ENCODE measurements at places on chromosomes 11 and 22.

GRCh38 chr11:34630544-34630943 is 9.7 kb downstream of the EHF start:
- DNase-seq, result no peak

- DNase-seq, result no peak
Measured at GRCh38 chr11:89321401-89321800, 143.7 kb downstream of the TYR start.

GRCh38 chr11:114447892-114448291 is 8.6 kb downstream of the REXO2 start:
- peak; percentile 40 for DNase-seq

DNA sequence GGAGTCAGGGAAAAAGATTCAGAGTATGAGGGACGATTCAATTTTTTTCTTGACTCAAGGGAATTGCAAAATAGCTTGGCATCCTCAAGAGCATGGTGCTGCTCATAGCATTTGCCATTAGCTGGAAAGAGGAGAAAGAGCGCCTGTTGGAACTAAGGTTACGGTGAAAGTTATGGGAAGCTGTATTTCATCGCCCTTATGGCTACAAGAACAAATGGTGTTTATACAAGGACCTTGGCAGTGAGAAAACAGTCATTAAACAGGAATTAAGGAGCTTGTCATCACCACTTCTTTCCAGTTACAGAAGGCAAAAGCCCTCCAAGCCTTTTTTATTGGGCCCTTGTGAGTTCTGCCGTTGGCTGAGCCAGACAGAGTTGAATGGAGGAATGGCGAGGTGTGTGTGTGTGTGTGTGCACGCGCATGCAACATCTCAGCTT is 74.2 kb downstream of the ALX4 start:
- no peak for DNase-seq

GRCh38 chr11:122769126-122769780 is 69.0 kb upstream of the CRTAM start:
- DNase-seq, result no peak

- no peak for DNase-seq
Measured at GRCh38 chr11:62020661-62021060, 53.2 kb upstream of the FTH1 start.

DNA sequence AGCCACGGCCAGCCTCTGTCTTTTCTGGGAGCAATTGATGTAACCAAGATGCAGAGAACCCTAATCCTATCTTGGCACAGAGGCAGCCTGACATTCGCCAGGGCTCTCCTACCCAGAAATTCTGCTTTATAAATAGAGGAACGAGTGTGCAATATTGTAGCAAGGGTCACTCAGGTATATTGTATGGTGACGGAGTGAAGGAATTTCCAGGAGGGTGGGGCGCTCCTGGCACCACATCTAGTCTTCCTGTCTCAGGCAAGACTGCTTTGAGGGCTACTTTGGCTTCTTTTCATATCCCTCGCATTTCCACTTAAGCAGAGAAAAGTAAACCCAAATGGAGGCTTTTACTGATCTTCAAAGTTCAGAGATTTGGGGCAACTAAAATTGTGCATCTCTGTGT is 114.4 kb downstream of the BARX2 start:
- no peak for DNase-seq

- DNase-seq, result no peak
Measured at GRCh38 chr22:27546157-27546935, 255.2 kb downstream of the MN1 start.

GRCh38 chr11:11583801-11584529 is 37.8 kb downstream of the GALNT18 start:
- no peak for DNase-seq

- peak; percentile 88 for DNase-seq
Measured at GRCh38 chr22:31082606-31083376, 1.7 kb downstream of the SMTN start.

GRCh38 chr11:29321293-29322132 is 695.3 kb downstream of the KCNA4 start:
- no peak for DNase-seq

GRCh38 chr22:23280356-23281052 is 100.2 kb downstream of the BCR start:
- DNase-seq, result no peak

DNA sequence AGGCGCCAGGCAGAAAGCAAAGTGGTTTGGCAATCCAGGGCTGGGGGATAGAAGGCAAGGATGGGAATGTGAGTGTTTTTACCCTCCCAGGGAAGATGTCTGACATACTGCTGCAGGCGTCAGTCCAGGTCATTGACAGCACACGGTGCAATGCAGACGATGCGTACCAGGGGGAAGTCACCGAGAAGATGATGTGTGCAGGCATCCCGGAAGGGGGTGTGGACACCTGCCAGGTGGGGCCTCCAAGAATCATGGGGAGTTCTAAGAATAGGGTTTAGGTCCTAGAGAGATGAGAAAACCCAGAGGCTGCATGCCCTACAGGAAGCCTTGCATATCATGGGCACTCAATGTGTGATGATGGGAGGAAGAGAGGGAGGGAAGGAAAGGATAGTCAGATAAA is 28.3 kb upstream of the SMIM35 start:
- DNase-seq, result no peak

DNA sequence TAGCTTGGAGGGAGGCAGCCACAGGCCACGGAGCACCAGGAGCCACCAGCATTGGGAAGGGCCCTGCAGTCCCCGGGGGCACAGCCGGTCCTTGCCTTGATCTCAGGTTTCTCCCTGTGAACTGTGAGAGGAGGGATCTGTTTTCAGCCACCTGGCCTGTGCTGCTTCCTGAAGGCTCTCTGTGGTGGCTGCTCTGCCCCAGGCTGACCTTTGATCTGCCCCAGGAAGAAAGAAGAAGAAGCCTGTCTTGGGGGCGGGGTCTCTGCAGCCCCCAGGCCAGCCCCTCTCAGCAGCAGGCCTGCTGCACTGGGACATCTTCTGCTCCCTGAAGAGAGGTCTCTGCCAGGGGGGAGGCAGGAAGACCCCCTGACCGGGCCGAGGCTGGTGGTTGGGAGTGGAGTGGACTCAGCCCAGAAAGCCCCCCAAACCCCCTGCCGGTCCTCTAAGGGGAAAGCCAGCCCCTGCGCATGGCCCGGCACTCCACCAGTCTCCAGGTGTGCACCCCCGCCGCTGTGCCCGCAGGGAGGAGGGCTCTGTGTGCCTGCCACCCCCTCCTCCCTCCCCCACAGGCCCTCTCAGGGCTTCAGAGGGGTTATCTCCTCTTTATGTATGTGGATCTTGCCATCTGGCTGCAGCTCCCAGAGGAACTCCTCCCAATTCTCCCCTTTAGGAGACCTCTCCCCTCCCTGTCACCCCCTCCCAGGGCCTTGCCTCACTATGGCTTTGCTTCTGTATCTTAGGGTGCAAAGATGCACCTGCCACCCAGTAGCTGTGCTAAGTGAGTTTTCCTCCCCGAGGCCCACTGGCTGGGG is 675.3 kb downstream of the BRD1 start:
- no peak for DNase-seq

GRCh38 chr22:46797355-46797754 is 34.9 kb downstream of the TBC1D22A start:
- DNase-seq, result no peak

GRCh38 chr11:1502954-1503707 is 16.6 kb upstream of the MOB2 start:
- no peak for DNase-seq

GRCh38 chr11:46176421-46176820 is 55.2 kb upstream of the PHF21A start:
- no peak for DNase-seq

- peak; percentile 90 for DNase-seq
Measured at GRCh38 chr11:11813288-11813962, 28.3 kb upstream of the USP47 start.

All from GM03348 (cell line).